ENCODE measurements at places on chromosomes 1 and 21.

GRCh38 chr1:95229706-95230105 lies 4.3 kb upstream of the RWDD3 start:
- no peak for DNase-seq

GRCh38 chr1:193275773-193276172 lies 89.4 kb upstream of the B3GALT2 start:
- DNase-seq = no peak

GRCh38 chr1:19130468-19130867 lies 79.6 kb downstream of the UBR4 start:
- DNase-seq = no peak

DNA sequence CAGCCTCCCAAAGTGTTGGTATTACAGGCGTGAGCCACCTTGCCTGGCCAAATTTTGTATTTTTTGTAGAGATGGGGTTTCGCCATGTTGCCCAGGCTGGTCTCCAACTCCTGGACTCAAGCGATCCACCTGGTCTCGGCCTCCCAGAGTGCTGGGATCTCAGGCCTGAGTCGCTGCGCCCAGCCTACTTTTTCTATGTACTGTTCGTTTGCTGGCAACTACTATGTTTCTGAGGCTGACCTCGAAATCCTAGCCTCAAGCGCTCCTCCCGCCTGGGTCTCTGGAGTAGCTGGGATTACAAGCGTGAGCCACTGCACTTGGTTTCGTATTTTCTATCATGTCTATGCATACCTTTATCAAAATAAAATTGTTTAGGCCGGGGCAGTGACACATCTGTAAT lies 675 bp upstream of the TEKT2 start:
- DNase-seq = no peak

DNA sequence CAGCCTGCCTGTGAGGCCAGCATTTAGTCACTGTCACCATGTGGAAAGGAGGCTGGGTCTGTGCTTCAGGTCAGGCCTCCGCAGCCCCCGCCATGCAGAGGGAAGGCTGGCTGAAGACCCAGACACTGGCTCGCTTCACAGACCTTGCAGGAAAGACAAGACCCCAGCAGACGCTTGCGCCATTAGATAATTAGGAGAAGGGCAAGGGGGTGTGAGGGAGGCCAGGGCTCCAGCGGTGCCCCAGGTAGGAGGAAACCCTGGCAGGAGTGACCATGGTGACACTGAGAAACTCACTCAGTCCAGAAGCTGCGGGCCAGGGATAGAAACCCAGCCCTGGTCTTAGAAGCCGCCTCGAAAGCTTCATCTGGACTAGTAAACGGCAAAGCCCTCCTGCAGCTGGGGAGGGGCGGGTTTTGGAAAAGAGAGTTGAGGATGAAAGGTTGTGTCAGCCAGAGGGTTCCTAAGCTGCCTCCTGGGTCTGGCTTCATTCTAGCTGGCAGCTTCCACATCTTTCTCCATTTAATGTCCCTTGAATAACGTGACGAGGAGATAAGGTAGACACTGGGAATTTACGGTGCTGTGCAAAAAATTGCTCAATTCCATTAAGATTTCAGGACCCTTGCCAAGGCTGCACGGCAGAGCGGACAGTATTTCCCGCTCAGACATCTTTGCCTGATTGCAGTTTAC lies 294.1 kb upstream of the VAMP3 start:
- no peak for DNase-seq

DNA sequence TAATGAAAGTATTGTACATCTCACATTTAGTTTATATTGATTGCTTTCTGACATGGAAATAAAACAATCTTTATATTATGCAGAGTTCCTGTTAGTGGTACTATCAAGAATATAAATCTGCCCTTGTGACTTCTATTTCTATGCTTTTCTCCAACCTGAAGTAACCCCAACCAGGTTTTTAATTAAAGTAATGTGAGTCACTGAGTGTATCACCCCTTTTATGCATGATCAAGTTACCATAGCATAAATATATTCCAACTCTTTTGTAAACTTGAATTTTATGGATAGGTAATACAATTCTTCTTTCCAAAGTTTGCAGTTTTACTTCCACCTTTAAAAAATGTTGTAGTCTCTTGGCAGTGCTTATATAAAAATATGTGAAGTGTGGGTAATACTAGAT lies 532.3 kb downstream of the USP25 start:
- no peak for DNase-seq

DNA sequence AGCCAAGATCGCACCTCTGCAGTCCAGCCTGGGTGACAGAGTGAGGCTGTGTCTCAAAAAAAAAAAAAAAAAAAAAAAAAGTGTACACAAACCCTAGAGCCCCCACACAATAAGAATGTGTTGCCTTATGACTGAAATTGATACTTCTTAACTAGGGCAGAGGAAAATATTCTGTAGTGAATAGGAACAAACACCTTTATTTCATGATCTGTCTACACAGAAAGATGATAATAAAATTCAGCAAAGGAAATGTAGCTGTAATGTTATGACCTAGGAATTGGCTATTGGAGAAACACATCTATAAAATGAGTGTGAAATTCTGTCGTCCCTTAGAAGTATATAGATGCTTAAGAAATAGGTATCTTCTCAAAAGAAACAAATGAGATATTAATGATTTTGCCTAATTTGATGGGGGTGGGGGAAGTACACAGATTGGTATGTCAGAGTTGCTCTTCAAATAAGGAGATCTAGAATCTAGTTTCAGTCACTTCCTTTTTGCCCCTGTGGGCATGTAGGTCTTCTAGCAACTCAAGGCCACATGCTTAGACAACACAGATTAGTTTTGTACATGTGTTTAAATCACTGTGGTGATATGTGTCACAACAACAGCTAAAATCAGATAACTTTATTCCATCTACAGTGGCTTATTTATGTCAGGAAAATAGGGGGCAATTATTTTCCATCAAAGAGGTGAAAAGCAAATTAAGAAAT lies 10.7 kb upstream of the GPR25 start:
- no peak for DNase-seq

- DNase-seq = no peak
Measured at GRCh38 chr21:39094087-39094780, 89.0 kb downstream of the PSMG1 start.

GRCh38 chr1:31549809-31550620 lies 26.3 kb upstream of the TINAGL1 start:
- no peak for DNase-seq

DNA sequence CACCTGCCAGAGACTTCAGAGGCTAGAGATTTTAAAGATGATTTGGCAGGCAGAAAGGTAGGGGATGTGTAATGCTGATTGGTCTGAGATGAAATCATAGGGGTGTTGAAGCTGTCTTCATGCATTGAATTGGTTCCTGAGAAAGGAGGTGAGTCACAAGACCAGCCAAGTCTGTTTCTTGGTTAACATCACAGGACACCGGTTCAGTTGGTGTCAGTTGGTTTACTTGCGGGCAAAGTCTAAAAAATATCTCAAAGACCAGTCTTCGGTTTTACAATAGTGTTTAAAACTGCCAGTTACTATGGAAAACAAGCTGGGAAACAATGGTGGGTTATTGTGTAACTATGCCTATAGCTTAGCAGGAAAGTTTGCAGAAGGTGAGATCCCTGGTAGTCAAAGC lies 305.9 kb downstream of the BARHL2 start:
- no peak for DNase-seq

DNA sequence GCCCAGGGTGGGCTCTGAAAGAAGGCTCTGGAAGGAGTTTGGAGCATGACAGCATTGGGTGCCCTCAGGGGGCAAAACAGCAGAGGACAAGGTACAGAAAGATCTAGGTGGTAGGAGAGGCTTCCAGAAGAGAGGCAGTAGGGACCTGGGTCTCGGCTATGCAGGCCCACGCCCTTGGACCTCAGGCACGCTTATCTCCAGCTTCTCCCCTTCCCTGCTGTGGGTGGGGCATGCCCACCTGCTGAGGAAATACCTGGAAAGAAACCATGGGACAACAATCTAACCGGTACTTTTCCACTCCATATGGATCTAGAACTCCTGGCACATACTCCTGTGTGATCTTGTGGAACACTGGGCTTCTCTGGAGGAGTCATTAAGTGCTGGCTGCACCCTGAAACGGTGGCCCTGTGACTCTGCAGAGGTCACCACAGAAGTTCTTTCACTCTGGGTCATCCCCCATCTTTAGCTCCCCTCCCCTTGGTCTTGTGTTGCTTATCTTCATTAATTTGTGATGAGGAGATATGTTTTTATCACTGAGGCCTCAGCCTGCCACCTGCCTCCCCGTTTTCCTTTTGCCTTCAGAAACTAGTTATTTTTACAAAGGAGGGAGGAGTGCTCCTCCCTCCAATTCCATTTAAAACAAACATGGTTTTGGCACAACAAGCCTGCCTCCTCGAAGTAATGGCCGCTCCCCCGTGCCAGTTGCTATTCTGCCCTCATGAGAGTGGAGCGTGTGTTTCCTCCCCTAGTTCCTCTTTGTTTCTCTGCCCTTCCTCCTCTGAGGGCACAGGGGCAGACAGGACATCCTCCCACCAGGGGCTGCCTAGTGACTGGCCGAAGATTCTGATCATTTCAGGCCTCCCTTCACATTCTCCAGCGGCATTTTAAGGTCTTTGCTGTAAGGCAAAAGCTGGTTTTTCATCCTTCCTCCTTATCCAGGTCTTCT lies 78.0 kb upstream of the ATP5PO start:
- DNase-seq = no peak

- DNase-seq = no peak
Measured at GRCh38 chr1:214446772-214447556, 104.4 kb downstream of the PTPN14 start.

GRCh38 chr1:46210561-46210960 lies 7.4 kb downstream of the LURAP1 start:
- DNase-seq = no peak

DNA sequence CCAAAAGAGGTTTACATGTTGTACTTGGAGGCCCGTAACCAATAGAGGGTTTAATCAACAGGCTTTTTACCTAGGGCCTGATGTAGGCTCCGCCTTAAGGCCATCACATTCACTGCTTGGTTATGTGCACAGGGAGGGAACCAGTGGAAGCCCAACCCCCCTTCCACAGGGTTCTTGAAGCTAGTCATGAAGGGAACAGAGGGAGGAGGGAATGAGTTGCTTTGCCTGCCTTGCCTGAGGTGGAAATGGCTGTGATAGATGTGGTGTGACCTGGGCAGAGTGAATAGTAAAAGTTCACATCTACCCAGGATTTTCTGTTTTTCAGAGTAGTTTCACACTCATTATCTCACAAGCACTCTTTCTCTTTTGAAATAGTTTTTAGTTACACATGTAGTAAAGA lies 215.1 kb downstream of the ST6GALNAC3 start:
- DNase-seq = no peak

- peak; percentile 62 for DNase-seq
Measured at GRCh38 chr1:12143631-12144155, 23.1 kb upstream of the TNFRSF1B start.

GRCh38 chr1:110150330-110151174 lies at the start of gene SLC6A17:
SLC6A17 (plus strand) TSS chr1:110150494; CDS start chr1:110166930, 16,436 bp downstream.
- peak; percentile 60 for DNase-seq

GRCh38 chr1:67327864-67328466 lies 20.3 kb downstream of the IL12RB2 start:
- no peak for DNase-seq

DNA sequence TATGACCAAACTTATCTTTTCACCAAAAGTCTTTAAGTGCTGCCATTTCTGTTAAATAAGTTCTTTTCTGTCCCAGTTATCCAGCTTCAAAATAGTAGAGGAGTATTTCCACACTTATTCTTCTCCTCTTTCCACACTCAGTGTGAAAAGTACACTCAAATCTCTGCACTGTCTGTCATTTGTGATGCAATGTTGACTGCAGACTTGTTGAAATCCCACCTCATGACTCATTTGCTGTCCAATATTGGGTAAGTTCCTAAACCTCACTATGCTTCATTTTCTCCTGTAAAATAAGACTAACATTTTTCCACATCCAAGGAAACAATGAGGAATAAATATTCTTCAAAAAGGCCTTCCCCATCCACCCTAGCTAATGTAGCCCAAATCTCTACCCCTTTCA lies 17.5 kb downstream of the LRRIQ3 start:
- no peak for DNase-seq

DNA sequence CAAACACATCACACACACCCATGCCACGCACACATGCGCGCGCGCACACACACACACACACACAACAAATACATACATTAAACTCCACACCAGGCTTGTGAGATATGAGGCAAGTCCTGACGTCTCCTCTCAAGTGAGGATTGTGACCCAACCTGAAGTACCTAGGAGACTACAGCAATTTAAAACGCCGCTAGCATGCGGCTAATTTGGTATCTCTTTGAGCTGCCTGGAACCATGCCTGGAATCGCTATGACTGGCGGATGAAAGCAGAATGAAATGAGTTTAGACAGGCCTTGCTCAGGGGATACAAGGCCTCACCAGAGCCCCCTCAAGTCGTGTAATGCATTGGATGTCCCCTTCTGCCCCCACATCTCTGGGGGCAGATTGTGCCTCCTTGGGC lies 1.6 kb upstream of the RAB7B start:
- no peak for DNase-seq

GRCh38 chr1:86288586-86289147 lies 107.5 kb downstream of the ODF2L start:
- DNase-seq = no peak

GRCh38 chr1:32241001-32241763 lies 5.8 kb upstream of the FAM167B start:
- DNase-seq = peak; percentile 68

- no peak for DNase-seq
Measured at GRCh38 chr1:232385221-232385620, 244.7 kb downstream of the SIPA1L2 start.

GRCh38 chr1:15352128-15352957 lies 57.3 kb upstream of the EFHD2 start:
- peak; percentile 55 for DNase-seq

- DNase-seq = no peak
Measured at GRCh38 chr1:56052041-56052440, 527.3 kb downstream of the PLPP3 start.

DNA sequence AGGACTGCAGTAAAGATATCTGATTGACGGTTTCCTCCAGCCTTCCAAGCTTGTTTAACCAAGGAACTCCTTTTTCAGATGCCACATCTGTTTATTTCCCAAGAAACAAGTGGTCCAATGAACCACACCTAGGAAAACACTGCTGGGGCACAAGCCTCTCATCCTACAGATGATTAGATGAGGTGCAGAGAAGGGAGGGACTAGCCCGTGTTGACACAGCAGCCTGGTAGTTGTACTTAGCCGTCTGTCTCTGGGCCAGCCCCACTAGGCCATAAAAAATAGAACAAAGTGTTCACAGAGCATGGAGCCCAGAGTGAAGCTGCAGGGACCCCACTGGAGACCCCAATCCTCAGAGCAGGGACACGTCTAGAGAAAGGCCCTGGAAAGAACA lies 32.1 kb downstream of the LRP8 start:
- no peak for DNase-seq

DNA sequence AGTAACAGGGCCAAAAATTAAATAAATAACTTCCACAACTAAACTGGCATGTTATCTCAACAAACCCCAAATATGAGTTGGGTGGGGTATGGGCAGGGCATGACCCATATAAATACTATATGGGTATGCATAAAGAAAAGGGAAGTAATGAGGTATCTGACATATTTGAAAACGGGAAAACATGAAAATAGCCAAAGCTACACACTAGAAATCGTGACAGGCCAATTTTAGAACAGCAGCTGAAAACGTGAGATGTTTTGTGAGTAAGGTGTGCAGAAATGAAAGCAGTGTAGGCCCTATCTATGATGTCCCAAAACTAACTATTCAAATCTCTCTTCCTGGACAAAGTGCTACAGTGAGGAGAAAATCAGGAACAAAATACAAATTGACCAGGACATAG lies 537.9 kb upstream of the NR5A2 start:
- no peak for DNase-seq

GRCh38 chr1:93005252-93005598 lies 44.0 kb upstream of the DIPK1A start:
- DNase-seq = no peak

- DNase-seq = no peak
Measured at GRCh38 chr1:170927955-170928840, 7.1 kb upstream of the MROH9 start.

Measured in activated T-cell treated with anti-CD3 and anti-CD28 coated beads, Interleukin-2, amount 50 U/mL, for 24 hours (primary cell).